ENCODE measurements at places on chromosomes 5 and 9.
A peak's percentile ranks its signal among the peaks of the same experiment; 100 is the strongest.

DNA sequence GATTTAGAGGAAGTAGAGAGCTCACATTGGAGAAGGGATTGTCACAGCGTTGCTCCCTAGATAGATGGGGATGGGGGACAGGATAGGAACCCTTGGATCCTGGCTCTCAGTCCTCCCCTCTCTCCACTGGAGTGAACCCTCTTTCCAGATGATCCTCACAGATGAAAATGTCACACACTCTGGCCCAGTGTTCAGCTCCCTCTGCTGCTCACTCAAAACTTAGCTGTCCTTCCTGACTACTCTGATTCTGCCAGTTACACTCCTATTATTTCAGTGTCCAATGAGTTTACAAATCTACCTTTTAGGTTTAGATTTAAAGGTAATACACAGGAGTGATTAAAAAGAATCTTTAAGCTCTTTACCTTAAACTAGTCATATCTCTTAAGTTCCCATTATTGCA is 5.8 kb upstream of the SPINK7 start:
- DNase-seq, result no peak

- peak; percentile 73 for DNase-seq
Observed at GRCh38 chr5:135013947-135014570, 20.0 kb downstream of the PITX1 start.

DNA sequence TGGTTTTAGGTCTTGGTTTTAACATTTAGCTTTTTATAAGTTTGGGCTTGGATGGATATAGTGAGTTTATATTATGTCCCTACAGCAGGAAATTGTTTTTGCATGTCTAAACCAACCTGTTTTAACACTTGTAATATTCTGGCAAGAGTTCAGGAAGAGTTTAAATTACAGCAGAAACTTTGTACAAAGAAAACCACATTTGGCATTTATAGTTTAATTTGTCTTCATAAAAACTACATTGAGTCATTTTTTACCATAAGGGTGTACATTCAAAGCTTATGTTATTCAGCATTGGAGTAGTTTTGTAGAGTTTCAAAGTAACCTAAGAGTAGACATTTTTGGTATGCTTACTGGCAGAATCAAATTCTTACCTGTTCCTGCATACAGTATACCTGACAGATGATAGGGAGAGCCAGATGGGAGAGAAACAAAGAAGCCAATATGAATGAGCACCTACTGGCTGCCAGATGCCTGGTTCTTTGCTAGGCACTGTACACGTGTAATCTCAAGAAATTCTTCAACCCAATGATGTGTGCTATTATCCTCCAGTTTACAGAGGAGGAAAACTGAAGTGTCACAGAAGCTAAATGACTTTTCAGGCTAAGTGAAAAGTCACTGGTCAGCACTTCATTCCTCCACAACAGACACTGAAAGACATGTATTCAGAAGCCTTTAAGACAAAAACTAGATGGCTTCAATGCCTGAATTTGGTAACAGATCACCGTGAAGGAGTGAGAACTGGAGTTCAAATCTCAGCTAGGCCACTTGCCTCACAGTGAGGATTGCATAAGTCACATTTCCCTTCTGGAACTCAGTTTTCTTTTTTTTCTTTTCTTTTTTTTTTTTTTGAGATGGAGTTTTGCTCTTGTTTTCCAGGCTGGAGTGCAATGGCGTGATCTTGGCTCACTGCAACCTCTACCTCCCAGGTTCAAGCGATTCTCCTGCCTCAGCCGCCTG is 25.9 kb upstream of the ECM2 start:
- DNase-seq, result peak; percentile 74

GRCh38 chr9:117678871-117679270 is 25.3 kb upstream of the TLR4 start:
- DNase-seq, result no peak

- DNase-seq, result no peak
Observed at GRCh38 chr5:17096952-17097695, 120.3 kb upstream of the BASP1 start.

GRCh38 chr9:118236625-118237024 is 532.4 kb downstream of the TLR4 start:
- DNase-seq, result no peak

DNA sequence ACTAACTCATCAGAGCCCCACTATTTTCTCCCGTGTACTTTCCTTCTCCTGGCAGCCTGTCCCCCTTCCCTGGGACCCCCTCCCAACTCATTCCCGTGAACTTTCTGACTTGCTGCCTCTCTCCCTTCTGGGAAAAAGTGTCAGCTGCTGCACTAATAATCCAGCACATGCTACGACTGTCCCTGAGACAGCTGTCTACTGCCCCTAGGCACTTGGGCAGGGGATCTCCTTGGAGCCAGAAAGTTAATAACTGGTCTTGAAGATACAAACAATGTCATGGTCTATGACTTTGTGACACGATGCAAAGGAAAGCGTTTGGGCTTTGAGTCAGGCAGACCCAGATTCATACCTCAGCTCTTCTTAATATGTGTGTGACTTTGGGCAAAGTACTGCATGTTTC is 10.1 kb upstream of the RNF183 start:
- DNase-seq, result no peak

DNA sequence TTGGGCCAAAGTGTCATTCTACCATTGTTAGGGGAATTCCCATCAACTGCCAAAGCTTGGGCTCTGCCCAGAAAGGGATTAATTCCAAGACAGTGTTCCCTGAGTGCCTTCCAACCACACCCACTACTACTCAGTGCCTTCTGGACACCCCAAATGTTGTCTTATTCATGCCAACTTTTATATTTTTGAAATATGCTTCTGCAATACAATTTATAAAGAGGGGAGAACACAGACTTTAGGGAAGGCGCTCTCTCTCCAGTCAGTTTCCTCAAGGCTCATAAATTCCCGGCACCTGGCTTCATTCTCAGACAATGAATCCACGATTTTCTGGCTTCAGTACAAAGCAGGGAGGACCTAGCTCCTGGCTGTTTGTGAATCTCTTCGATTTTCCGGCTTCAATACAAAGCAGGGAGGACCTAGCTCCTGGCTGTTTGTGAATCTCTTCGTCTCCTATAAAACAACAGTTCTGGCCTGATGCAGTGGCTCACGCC is 120.1 kb upstream of the MYO10 start:
- DNase-seq, result no peak

GRCh38 chr9:87855061-87855460 is 27.6 kb upstream of the SPATA31E1 start:
- DNase-seq, result peak; percentile 52

GRCh38 chr5:176781638-176782570 is 28.5 kb upstream of the UNC5A start:
- no peak for DNase-seq

GRCh38 chr5:178429156-178429468 is 161.1 kb downstream of the COL23A1 start:
- no peak for DNase-seq

DNA sequence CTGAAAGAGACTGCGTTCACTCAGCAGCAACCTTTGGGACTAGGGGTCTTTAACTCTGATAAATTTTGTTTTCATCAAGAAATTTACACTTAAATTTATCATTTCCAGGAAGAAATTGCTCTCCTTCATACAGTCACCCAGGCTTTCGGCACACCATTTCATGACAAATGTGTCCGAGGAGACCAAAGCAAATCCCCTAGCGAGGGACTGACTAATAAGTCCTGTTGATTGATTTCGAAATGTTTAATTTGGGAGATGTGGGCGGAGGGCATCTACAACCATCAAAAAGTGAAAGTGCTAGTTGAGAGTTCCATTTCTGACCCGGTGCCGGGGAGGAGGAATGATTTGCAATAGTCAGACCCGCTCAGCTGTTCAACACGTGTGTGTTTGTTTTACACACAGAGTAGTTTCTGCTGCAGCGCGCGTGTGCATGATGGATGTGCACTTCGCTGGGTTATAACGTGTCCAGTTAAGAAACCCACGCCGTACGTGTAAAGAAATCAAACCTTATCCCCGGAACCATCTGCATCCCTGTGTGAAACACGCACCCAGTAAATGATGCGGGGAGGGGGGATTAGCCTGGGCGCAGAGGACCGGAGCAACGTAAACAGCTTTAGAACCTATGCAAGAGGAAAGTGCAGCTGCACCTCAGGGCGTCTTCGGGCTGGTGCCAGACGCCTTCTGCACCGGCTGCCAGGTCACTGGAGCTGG is 845 bp upstream of the NR4A3 start:
- DNase-seq, result peak; percentile 83
